ENCODE measurements at places on chromosomes 1 and 21.
A peak's percentile ranks its signal among the peaks of the same experiment; 100 is the strongest.

- DNase-seq: no peak
These were observed 12.6 kb upstream of the IPO9 start for GRCh38 chr1:201816309-201816854.

DNA sequence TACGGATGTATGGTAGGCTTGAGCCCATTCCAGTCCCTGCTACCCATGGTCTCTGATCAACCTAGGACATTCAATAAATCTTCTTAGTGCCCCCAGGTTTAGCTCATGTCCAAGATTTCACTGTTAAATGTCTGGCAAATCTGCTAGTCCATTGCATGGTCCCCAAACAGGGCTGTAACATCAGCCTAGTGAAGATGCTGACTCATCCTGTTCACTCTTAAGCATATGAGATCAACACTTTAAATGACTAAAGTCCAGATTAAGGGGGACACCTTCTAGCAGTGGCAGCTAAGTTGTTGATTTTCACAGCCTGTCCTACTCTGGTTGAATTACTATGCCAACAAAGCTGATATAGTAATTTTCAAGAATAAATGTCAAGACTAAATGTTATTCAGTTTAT is 46.5 kb upstream of the NUF2 start:
- no peak for DNase-seq

GRCh38 chr1:26323382-26323781 is 5.6 kb downstream of the CD52 start:
- no peak for DNase-seq

GRCh38 chr1:223819730-223820514 is 25.8 kb downstream of the TP53BP2 start:
- peak; percentile 31 for DNase-seq

- no peak for DNase-seq
These were observed 147.1 kb downstream of the NTPCR start for GRCh38 chr1:233097546-233097945.

- DNase-seq: no peak
These were observed 153.8 kb downstream of the MRPL39 start for GRCh38 chr21:25453524-25453923.

DNA sequence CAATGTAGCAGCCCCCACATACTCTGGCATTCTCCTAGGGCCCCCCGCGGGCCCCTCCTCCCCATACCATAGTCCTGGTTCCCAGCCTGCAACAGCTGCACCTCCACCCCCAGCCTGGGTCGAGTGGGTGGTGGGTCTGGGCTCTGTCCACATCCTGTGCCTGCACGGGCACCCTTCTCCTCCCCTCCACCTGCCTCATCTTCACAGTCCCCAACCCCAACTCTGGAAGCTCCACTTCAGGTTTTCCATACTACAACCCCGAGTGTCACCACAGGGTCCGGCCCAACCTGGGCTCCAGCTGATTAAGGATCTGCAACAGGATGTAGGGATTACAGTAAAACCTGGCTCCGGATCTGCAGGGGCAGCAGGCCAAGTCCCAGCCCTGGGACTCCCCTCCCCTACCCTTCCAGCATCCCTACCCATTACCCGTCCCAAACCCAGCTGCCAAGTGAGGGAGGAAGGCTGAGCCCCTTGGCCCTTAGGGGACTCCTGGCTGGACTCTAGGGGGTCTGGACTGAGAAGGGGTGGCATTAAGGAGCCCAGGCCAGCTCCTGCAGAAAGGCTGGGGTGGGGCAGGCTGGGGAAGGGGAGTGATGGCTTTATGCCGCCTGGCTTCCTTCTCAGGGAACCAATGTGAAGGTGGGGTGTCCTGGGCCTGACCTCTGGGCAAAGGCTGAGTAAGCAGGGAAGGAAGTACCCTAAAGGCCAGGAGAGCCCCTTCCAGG is 116.8 kb downstream of the CASZ1 start:
- no peak for DNase-seq

DNA sequence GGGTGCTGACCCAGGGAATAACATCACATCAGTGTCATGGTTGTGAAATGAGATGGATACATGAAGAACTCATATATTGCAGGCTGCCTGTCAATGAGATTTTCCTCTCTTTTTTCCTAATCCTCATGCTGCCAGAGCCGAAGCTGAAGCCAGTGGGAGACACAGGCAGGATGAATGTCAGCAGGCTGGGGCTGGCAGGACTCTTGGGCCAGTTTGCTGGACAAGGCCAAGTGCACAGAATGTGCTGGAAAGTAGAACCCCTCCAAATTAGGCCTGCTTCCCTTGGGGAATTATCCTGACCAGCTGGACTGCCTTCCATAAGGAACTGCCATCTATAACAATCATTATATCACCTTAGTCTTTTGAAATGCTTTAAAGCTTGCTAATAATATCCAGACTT is 31.4 kb downstream of the SLC44A3 start:
- DNase-seq: no peak

GRCh38 chr1:167913895-167914496 is at the start of gene ADCY10:
Gene ADCY10, minus strand, starts transcription at chr1:167914134. Its CDS starts 8,994 bp downstream, at chr1:167905140.
- DNase-seq: no peak

- no peak for DNase-seq
These were observed 637 bp downstream of the LYPLA2 start for GRCh38 chr1:23791516-23792047.

- DNase-seq: no peak
These were observed 961 bp upstream of the FUCA1 start for GRCh38 chr1:23869051-23869450.

DNA sequence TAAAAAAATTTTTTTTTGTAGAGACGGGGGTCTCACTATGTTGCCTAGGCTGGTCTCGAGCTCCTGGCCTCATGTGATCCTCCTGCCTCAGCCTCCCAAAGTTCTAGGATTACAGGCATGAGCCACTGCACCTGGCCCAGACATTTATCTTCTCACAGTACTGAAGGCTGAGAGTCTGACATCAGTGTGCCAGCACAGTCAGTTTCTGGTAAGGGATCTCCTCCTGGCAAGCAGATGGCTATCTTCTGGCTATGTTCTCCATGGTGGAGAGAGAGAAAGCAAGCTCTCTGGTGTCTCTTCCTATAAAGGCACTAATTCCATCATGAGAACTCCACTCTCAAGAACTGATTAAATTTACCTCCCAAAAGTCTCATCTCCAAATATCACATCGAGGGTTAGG is 57.8 kb upstream of the C1orf185 start:
- no peak for DNase-seq

DNA sequence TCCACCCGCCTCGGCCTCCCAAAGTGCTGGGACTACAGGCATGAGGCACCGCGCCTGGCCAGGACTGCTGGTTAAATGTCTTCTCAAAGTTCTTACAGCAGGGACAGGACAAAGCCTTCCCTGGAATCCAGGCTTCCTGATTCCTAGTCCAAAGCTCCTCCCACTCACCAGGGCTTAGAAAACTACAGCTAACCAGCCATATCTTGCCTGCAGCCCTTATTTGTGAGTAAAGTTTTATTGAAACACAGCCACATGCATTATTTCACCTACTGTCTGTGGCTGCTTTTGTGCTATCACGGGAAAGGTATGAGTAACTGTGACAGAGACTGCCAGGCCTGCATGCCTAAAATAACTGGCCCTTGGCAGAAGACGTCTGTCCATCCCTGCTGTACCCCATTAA is 24.4 kb downstream of the TMCO4 start:
- no peak for DNase-seq

- DNase-seq: no peak
These were observed 149.3 kb upstream of the EDN2 start for GRCh38 chr1:41633764-41634163.

DNA sequence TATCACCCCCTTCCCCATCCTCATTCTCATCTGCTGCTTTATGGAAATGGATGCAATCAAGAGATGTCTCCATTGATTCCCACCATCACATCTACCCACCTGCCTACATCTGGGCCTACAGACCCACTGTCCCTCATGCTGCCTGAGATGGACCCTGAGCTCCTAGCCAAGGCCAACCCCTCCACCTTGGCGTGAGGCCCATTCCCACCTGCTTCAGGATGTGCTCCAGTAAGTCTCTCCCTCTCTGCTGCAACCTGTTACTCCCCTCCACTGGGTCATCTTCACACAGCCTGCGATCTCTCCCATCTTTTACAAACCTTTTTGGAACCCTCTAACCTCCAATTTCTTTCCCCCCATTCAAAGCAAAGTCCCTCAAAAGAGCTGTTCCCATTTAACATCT is 4.5 kb upstream of the GALE start:
- DNase-seq: no peak

DNA sequence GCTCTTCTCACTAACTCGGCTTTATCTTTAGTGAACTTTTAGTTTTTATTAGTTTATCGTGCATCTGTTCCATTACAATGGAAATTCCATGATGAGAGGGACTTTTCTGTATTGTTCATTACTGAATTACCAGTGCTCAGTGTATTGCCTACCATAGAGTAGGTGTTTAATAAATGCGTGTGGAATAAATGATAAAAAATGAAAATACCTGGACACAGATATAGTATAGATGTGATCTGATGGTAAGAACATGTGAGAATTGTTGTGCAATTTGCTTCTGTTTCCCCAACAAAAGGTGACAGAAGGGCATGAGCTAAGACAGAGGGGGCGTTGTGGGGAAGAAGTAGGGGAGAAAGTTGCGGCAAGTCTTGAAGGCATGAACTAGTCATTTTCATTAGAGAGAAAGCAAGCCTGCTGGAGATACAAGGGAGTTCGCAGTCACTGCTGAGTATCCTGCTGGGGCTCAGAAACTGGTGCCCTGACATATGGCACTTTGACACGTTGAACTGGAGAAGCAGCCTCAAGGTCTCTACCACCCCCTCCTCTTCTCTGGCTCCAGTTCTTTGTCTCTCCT is 5.6 kb upstream of the COG2 start:
- no peak for DNase-seq

- DNase-seq: no peak
These were observed 61.8 kb upstream of the SOD1 start for GRCh38 chr21:31597683-31598082.

DNA sequence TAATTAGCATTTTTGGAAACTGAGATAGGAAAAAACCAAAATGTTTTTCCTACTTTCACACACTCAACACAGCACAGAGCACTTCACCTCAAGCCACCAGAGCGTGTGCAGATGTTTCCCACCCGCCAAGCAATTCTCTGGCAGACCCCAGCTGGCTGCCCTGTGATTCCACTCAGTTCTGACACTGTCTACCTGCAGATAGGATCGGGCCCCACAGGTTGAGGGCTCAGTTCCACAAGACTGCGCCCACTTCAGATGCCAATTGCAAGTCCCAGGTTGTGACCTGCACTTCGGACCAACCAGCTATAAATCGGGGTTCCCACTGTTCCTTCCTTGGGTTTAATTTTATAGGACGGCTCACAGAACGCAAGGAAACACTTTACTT is 9.9 kb downstream of the KIAA1614 start:
- DNase-seq: no peak

GRCh38 chr1:35172022-35172421 is 20.9 kb downstream of the SFPQ start:
- no peak for DNase-seq

GRCh38 chr1:111032295-111032897 is 68.7 kb upstream of the LRIF1 start:
- peak; percentile 12 for DNase-seq

DNA sequence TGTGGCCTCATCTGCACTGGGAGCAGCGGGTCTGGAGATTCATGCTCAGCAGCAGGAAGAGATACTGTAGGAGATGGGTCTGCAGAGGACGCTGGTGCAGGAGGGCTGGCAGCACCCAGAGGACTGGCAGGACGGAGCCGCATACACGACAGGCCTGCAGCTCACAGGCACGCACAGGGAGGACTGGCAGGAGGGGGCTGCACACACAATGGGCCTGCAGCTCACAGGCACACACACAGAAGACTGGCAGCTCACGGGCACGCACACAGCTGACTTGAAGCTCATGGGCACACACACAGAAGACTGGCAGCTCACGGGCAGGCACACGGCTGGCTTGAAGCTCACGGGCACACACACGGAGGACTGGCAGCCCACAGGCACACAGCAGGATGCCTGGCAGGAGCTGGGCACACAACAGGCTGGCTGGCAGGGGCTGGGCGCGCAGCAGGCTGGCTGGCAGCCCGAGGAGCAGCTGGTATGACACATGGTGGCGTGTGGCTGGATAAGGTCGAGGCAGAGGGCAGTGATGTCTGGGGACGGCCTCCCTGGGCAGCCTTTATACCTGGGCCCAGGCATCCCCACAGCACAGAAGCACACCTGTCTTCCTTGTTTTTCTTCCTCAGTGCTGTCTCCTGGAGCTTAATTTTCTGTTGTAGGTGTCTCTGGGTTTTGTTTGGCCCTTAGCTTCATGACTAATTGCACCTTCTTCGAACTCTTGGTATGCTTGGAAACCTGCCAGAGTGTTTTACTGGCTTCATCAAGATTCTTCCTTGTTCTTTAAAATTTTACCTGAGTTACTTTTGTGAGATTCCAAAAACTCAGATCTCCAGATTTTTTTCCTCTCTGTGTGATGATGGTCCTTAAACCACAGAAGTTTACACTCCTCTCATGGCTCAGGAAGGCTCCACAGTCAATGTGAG is at the start of gene KRTAP12-2:
Gene KRTAP12-2, minus strand, starts transcription at position 527 of the 920 bp plus-strand sequence. Its CDS starts 41 bp downstream, at position 486.
- no peak for DNase-seq

GRCh38 chr1:30741239-30741894 is 16.2 kb downstream of the LAPTM5 start:
- DNase-seq: peak; percentile 34

DNA sequence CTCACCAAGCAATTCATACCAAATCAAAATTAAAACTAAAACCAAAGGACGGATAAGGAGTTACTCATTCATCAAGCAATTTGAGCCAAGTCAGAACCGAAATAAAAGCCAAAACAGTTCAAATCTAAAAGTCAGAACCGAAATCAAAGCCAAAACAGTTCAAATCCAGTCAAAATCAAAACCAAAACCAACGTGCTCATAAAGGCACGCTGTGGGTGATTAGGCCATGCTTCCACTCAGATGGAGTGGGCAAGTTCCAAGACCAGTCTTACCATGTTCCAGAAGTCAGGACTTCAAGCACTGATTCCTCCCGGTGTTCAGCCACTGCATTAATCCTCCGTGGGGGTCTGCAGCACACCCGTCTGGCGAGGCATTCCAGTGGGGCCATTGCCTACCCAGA is 409.3 kb downstream of the TGFB2 start:
- DNase-seq: no peak

- DNase-seq: peak; percentile 14
These were observed 499.2 kb downstream of the OMA1 start for GRCh38 chr1:58047265-58047858.

- no peak for DNase-seq
These were observed 242.4 kb upstream of the GREM2 start for GRCh38 chr1:240854367-240854766.

DNA sequence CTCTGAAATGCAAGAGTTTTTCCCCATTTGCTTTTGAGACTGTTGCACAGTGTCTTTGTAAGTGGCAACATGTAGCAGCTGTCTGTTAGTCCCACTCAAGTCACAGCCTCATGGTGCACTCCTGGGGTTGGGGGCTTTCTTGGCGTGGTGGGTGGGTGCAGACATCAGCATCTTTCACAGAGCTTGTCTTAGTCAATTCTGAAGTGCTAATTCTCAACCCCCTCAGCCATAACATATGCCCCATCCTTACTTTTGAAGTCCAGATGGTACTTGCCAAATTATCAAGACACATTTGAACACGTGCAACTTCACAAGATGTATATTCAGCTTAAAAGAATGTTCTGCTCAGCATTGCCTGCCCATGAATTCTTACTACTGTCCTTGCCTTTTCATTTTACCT is 87.1 kb downstream of the VCAM1 start:
- no peak for DNase-seq

GRCh38 chr1:6059866-6060265 is 14.2 kb downstream of the KCNAB2 start:
- peak; percentile 65 for DNase-seq

- DNase-seq: no peak
These were observed 120.2 kb downstream of the MRPL39 start for GRCh38 chr21:25487046-25487594.
